A549 treated with AZD2906 at 1 μM for 4 hours (cell line): ENCODE measurements at places on chromosomes 5 and 9. TPM values are rescaled to one million over a fixed set of nuclear protein-coding genes. Genes with fewer than 3 reads are reported as not detected.

The MYOZ3 gene
- total RNA-seq = 0.03 to 0.06 TPM in 2 of 5 replicates, not detected in the others

The WNT8A gene
- not detected in 5 replicates for total RNA-seq

The CNTLN gene
- total RNA-seq = 4.3 to 5.8 TPM (median 4.7 TPM) in 5 replicates

The SH3PXD2B gene
- total RNA-seq = 16.2 to 19.7 TPM (median 19.4 TPM) in 5 replicates

The DBH gene
- not detected in 5 replicates for total RNA-seq

The FRMD3 gene
- total RNA-seq = 4.8 to 5.8 TPM (median 5.4 TPM) in 5 replicates

The PTTG1 gene
- total RNA-seq = 189 to 272 TPM (median 195 TPM) in 5 replicates
